ENCODE measurements at places on chromosomes 11 and 22. TPM values are rescaled to one million over a fixed set of nuclear protein-coding genes. Genes with fewer than 3 reads are reported as not detected.

WDR74 gene
- polyA plus RNA-seq, result 57.2 TPM

TCN1 gene
- 1.4 TPM for polyA plus RNA-seq

DNA sequence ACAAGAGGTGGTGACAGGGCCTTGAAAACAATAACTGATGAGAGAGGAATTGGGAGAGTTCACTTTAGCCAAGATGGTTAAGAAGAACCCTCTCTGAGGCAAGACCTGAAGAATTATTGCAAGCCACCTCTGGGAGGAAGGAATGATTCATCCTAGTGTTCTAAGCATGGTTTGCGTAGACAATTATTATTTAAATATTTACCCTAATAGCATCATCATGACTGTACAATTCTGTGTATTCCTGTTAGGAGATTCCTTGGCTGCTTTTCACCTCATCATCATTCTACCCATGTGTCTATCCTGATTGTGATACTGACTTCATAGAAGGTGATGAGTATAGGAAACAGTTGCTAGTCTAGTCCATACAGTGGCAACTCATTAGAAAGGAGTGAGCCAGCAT lies 264.4 kb downstream of the DDX10 start:
- DNase-seq, result no peak

- no peak for DNase-seq
Measured at GRCh38 chr11:113781682-113782081, 2.1 kb downstream of the CLDN25 start.

GRCh38 chr22:20595461-20595860 lies 88.1 kb downstream of the MED15 start:
- no peak for DNase-seq

DNA sequence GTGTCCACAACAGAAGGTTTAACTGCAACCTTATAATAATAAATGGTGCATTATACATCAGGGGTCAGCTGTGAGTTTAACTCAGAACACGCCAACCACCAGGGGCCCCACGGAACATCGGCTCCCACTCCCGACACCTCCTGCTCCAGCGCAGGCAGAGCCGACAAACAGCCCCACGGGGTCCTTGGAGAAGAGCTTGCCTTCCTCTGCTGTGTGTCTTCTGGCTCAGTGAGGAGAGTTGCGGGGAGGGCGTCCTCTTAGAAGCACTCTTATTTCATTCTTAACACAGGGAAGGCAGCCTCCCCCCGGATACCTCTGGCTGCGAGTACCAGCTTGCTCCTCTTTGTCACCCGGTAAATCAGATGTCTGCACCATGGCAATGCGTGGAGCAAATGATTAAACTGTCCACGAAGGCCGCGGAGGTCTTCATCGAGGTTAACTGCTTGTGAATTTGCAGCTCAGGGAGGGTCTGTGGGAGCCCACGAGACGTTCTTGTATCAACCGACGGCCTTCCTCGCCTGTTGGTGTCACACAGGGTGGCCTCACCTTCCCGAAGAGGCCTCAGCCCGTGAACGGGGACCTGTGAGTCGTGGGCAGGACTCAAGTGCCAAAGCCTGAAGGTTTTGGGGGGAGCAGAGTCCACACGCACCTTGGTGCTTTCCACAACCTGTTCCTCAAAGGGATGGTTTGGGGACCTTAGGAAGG lies 464.0 kb downstream of the BRD1 start:
- no peak for DNase-seq

HDAC10 gene
- 61.6 TPM for polyA plus RNA-seq

PHLDA2 gene
- 2.8 TPM for polyA plus RNA-seq

H19 gene
- polyA plus RNA-seq, result 102 TPM

- no peak for DNase-seq
Measured at GRCh38 chr22:24481641-24482040, 13.5 kb upstream of the UPB1 start.

TMEM132A gene
- polyA plus RNA-seq, result 5.7 TPM

DNA sequence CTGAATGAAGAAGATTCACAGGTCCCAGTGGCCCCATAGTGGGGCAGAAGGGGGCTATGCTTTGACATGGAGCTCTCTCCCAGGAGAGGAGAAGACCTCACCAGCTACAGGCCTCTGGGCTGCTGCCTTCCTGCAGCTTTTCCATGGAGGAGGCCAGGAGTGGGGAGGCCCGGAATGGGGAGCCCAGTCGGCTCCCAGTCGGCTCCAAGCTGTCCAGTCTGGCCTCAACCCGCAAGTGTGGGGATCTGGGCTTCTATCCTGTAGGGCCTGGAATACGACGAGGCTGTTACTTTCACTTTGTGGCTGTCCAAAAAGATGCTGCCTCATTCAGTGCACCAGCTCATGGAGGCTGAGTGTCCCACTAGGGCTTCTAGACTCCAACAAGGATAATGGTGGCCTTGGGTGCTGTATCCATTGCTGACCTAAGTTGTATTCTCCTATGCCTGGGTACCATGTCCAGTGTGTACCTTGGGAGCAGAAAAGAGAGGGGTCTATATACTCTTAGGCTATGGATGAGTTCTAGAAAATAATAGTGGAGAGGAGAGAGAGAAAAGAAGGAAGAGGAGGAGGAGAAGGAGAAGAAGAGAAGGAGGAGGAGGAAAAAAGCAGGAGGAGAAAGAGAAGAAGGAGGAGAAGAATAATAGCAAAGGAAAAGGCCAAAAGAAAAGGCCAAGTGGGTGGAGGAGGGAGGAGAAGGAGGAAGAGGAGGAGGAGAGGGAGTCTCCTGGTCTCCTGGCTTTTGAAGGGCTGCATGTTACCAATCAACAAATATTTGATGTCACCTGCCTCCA lies 1.1 kb downstream of the MYO18B start:
- no peak for DNase-seq

MPZL2 gene
- polyA plus RNA-seq, result 47.7 TPM

GRCh38 chr11:103491777-103492176 lies 382.6 kb downstream of the DYNC2H1 start:
- no peak for DNase-seq

GRCh38 chr11:46529095-46529905 lies 64.5 kb downstream of the AMBRA1 start:
- DNase-seq, result peak; percentile 58

DNA sequence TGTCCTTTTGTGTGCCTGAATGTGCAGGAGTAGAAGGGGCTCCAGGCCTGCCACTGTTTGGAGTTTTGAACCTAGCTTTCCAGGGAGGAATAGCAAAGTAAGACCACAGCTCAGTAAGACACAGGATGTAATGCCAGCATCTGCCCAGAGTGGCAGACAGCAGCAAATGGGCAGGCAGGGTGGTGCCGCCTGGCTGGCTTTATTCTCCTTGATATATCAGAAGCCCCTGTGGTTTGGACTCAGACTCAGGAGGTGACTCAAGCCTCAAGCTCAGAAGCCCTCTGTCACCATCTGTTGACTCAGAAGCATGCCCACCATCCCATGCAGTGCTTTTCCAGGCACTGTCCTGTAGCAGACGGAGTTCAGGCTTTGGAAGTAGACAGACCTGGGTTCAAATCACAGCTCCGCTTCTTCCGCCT lies 72.7 kb upstream of the TTC12 start:
- no peak for DNase-seq

GRCh38 chr11:7967097-7967496 lies 1.9 kb upstream of the NLRP10 start:
- no peak for DNase-seq

DNA sequence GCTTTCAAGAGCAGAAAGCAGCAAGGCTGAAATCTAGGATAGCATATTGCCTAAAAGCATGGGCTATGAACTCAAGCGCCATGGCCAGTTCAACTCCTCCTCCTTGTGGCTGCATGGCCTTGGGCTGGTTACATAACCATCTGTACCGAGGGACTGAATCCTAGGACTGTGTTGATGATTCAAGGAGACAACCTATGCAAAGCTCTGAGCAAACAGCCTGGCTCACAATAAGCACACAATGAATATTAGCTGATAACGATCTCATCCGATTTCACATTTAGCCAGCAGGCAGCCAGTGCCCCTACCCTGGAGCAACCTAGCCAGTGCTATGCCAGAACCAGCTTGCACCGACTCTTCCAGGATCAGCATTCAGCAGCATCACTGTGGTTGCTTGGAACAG lies 698.4 kb downstream of the TBC1D22A start:
- no peak for DNase-seq

RFPL2 gene
- 0.23 TPM for polyA plus RNA-seq

DNA sequence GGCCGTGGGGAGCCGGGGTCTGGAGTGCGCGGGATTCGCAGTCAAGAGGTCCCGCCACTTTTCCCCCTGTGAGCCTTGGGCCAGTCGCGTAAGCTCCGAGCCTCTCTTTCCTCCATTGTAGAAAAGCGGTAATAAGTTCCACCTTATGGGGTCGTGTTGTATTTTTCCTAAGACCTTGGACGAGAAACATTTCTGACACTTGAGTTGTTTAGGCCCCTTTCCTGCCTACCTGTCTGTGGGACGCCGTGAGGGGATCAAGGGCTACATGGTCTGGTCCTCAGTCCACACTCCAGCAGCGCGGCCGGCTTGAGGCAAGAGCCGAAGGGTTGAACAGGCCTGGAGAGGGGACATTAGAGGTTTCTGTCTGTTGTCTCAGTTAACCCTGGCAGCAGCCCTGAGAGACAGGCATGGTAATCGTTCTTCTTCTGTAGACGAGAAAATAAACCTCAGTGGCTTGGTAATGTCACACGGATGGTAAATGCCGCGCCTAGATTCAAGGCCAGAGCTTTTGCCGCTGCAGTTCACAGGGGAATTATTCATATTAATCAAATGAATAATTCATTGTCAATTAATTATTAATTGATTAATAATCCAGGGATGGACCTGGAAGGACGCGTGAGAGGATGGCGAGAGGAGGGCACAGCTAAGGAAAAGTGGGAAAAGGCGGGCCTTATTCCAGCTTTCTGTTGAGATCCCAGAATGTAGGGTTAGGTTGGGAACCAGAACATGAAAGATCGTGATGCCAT lies 545 bp downstream of the FEN1 start:
- DNase-seq, result no peak

- peak; percentile 66 for DNase-seq
Measured at GRCh38 chr11:78214331-78215194, 25.8 kb downstream of the USP35 start.

- no peak for DNase-seq
Measured at GRCh38 chr11:3153291-3153861, 11.7 kb downstream of the OSBPL5 start.

SEPTIN3 gene
- 1.2 TPM for polyA plus RNA-seq

OR10A2 gene
- not detected for polyA plus RNA-seq

Data from thymus (tissue), 14 donors.